ENCODE measurements at places on chromosomes 5 and 9. TPM values are rescaled to one million over a fixed set of nuclear protein-coding genes. Genes with fewer than 3 reads are reported as not detected.

The COL5A1 gene
- polyA plus RNA-seq: 0.01 TPM

The INSL6 gene
- polyA plus RNA-seq: not detected

The NEUROG1 gene
- not detected for polyA plus RNA-seq

The SPINK7 gene
- not detected for polyA plus RNA-seq

The SOHLH1 gene
- polyA plus RNA-seq: not detected

The CRB2 gene
- polyA plus RNA-seq: not detected

- peak; percentile 57 for DNase-seq
Measured at GRCh38 chr5:157548513-157549282, 26.9 kb downstream of the ADAM19 start.

DNA sequence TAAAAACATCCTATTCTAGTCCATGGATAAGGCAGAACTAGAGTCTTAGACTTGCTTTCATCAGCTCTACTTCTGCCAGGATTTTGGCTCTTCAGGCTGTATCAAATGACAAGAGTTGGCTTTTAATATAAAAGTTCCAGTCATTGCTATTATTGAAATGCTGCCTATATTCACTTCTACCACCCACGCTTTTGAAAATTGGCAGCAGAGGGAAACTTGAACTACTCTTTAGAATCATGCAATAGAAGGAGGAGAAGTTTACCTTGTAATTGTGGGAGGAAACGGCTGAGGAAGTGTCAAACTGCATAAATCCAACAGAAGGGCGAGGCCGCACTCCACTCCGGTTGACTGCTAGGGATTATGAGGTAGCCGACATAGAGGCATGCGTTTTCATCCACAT lies 122.6 kb upstream of the BASP1 start:
- DNase-seq: no peak

DNA sequence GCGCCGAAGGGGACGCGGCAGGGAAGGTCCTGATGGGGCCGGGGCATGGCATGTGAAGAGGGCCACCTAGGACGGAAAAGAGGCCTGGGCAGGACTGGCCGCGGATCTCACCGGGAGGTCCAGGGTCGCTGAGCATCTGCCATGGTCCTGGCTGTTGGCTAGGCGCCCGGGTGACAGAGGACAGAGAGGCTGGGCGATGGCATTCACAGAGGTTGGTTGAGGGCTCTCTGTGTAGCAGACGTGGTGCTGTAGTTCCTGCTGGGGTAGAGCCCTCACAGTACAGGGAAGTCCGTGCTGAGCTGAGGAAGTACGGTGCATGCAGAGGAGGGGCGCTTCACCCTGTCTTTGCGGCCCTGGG lies 427 bp downstream of the PCYOX1L start:
- DNase-seq: peak; percentile 42

DNA sequence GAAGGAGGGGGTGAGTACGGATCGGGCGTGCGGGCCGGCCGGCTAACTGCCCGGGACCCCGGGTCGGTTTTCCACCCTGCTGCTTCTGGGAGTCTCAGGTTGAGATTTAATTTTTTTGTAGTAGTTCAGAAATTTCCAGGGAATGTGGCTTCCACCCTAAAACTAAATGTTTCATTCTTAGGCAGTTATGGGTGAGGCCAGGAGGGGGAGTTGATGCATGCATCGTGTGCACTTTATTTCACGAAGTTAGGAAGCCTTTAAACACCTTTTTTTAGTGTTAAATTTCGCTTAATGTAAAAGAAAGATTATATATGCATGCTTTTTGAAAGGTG lies 905 bp downstream of the CDK9 start:
- DNase-seq: no peak

DNA sequence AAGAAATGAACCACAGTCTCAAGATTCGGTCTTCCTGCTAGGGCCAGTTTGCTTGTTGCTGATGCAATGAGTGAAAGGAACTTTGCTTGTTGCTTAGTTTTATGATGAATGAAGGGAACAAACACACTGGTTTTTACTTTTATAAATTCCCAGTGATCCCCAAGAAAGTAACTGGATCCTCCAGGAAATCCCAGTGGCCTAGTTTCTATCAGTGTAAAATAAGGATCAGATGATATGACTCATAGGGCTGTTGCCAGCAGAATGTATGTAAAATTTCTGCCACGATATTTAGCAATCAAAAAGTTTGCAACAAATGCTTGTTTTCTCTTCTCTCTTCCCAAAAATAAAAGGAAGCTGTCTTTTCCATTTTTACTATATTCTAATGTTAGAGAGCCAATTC lies 160.1 kb upstream of the CDKN2B start:
- DNase-seq: peak; percentile 78

DNA sequence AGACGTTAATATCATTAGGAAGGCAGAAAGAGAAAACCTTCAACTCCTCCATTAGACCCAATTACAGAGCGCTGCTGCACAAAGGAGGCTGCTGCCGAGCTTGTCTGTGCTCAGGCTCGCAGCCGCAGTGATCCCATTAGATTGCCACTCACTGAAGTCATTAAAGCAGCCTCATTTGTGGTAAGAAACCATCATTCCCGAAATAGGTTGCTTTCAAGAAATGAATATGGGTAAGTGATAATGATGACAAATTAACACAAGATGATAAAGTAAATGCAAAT lies 137.2 kb downstream of the CAVIN4 start:
- DNase-seq: no peak

DNA sequence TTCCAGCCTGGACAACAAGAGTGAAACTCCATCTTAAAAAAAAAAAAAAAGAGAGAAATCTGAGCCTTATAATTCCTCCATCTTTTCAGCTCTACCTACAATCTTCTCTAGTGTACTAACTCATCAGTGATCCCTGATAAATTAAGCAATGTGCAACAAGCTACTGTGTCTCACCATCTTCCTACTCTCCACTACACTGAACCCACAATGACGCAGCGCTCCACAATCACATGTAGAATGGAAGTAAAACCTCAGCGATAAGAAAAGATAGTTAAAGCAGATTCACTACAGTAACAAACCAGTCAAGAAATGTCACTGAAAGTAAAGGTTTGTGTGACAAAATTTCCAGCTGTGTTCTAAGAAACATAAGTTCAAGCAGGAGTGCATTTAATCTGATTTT lies 13.5 kb downstream of the ABCA1 start:
- DNase-seq: peak; percentile 50

- DNase-seq: no peak
Measured at GRCh38 chr5:127400946-127401670, 110.5 kb downstream of the MEGF10 start.

GRCh38 chr9:122217640-122218039 lies 11.1 kb downstream of the LHX6 start:
- no peak for DNase-seq

GRCh38 chr9:75926385-75926784 lies 35.9 kb downstream of the PCSK5 start:
- DNase-seq: no peak

DNA sequence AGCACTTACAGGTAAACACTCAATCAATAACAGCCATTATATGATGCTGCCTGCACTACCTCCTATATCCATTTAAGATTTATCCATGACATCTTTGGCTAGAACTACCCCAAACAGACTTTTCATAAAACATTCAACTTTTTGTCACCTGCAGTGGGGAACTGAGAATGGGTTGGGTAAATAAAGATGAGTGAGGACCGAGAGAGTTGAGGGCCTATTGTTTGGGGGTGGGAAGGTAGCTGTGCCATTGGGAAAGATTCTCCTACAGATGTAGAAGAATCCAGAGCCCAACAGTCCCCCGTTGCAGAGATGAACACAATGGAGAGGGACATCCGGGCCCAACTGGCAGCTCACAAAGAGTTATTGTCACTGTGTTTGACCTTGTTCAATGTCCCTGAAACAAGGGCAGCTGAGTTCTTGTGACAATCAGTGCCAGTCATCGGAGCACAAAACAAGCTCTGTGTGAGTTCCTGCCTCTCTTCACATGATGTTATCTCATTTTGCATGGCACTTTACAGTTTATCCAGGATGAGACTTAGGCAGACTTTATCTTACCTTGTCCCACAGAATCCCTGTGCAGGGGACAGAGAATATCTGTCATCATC lies 11.5 kb upstream of the SLC31A2 start:
- DNase-seq: no peak

GRCh38 chr9:130527651-130528310 lies 51.6 kb upstream of the FUBP3 start:
- no peak for DNase-seq

- no peak for DNase-seq
Measured at GRCh38 chr5:154466671-154467070, 11.4 kb downstream of the HAND1 start.
